ENCODE measurements at places on chromosomes 5 and 9. TPM values are rescaled to one million over a fixed set of nuclear protein-coding genes. Genes with fewer than 3 reads are reported as not detected.
A peak's percentile ranks its signal among the peaks of the same experiment; 100 is the strongest.

DNA sequence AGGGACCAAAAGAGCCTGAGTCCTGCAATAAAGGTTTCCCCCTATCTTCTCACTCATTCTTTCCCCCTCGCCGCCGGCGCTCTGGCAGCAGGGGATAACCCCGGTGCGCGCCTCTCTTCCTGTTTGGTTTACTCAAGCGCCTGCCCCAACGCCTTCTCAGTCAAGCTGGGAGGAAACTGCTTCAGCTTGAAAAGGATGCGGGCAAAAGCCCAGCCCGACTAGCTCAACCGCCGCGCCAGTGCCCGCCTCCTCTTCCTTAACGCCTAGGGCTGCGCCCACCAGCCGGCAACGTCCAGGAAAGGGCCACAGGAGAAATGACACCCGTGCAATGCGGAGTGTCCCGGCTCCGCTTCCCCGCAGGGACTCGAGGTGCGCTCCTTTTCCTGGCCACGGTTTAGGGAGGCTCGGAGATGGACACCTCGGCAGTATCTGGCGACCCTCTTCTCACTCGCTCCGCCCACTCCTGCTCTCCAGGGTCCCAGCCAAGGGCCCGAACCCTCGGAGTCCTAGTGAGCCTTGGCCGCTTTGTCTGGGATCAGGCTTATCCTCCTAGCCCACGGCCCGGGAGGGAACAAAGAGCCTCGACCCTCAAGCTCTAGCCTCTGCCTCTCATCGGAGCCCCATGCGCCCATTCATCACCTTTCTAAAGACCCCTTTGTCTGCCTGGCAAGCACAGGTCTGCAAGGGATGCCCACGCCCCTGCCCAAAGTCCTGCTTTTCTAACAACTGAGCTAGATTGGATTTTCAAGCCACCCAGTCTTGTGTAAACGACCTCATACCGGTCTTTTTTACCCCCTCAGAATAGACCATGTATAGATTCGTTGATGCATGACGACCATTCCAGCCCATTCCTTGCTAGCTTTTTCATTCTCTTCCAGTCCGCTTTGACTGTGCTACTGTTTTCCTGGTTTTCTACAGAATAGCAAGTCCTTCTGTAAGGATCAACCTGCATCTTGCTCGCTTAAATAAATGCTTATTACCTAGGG lies 2.0 kb downstream of the ST8SIA4 start:
- DNase-seq, result peak; percentile 69

GRCh38 chr9:114174876-114175771 lies 19.8 kb downstream of the COL27A1 start:
- no peak for DNase-seq

DNA sequence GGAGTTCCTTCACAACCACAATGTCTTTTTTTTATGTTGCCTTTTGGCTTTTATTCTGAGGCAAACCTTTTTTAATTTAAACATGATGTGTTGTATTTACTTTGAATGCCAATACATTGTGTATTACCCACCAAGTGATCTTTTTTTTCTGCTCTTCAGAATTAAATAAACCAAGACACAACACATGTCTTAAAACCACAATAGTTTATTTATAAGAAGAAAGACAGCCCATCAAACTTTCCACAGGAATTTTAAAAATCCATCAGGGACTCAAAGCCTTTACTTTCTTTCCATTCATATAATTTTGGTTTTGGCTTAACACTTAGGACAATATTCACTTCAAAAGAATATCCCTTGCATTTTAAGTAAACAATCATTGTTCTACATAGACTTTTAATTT lies 321.8 kb upstream of the MEF2C start:
- no peak for DNase-seq

- no peak for DNase-seq
Measured at GRCh38 chr9:26247861-26248260, 569.6 kb upstream of the TUSC1 start.

GRCh38 chr5:162068412-162068811 lies 839 bp downstream of the GABRG2 start:
- DNase-seq, result no peak

CFAP90 gene
- total RNA-seq, result not detected

PITX1 gene
- total RNA-seq, result 0.15 TPM

PCDHGC5 gene
- total RNA-seq, result 1.7 TPM

FBP2 gene
- total RNA-seq, result 1.5 TPM

SLC27A6 gene
- 0.46 TPM for total RNA-seq
